Gastrocnemius medialis (tissue), 4 donors: ENCODE measurements at places on chromosomes 6 and 20.

GRCh38 chr6:4912559-4912958 lies 91.3 kb downstream of the RPP40 start:
- DNase-seq: no peak

DNA sequence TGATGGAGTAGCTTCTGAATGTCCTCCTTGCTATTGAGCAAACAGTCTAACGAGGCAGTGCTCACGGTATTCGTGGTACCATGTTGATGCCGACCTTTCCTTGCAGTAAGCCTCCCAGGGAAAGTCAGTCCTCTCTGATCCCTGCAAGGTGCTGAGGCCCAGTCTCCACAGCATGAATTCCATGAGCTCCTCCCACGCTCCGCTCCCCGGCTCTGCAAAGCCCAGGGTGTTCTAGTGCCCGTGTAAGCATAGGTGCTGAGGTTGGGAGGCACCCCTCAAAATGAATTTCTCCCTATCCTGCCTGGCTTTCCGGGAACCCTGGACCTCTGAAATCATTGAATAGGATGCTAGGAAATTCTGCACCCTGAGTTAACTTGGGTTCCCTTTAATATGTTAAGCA lies 251.0 kb downstream of the TAF4 start:
- DNase-seq: no peak

DNA sequence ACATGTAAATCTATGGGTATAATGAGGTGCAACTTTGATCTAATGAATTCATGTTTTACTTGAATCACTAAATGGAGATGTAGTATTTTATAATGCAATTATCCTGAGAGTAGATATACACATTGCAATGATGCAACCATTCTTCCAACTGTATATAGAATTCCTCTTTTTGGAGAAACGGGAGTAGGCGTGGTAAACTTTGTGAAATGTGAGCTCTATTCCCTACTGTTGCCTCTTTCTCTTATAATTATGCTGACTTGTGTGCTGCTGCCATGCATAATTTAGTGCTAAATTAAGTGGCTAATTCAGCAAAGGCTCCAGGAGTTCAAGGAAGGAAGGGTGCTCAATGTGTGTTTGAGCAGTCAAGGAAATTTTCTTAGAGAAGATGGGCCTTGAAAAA lies 116.6 kb upstream of the SLC35B3 start:
- no peak for DNase-seq

DNA sequence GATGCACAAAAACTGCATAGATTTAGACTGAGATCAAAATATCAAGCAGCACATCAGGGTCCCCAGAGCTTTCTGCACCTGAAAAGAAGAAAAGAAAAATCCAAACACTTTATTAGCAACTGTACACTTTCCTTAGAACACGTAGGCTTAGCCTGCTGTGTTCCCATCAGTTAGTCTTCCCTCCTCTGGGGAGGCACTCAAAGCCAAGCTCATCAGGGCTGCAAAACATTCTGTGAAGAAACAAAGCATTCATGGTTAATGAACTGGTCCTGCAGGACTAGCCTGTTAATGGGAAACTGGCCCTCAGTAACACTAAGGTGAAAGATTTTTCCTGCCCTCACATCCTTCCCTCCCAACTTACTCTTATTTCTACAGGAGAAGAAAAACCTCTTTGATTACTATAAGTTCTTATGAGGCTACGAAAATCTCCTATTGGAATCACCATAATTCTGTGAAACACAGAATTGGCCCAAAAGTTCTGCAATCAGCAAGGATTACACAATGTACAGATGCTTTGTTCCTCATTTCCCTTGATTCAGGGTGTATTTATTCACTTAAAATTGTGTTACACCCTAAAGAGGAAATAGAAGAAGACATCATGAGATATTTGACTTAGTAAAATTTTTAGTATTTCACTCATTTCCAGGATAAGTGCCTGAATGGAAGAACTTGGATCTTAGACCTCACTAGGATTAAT lies 901.0 kb upstream of the MAP3K7 start:
- DNase-seq: no peak

DNA sequence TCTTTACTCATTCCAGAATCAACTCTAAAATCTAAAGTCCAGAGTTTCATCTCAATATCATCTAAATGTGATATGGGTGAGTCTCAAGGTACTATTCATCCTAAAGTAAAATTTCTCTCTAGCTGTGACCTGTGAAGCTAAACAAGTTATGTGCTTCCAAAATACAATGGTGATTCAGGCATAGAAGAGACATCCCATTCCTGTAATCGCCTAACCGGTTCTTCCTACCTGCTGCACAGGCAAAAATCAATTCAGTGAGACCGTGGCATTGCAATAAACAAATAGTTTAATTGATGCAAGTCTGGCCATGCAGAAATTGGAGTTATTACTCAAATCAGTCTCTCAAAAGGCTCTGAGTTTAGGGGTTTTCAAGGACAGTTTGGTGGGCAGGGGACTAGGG lies 232.8 kb downstream of the UBE3D start:
- DNase-seq: no peak
